Fibroblast of lung (primary cell): ENCODE measurements at places on chromosomes 16 and 17. TPM values are rescaled to one million over a fixed set of nuclear protein-coding genes. Genes with fewer than 3 reads are reported as not detected.
A peak's percentile ranks its signal among the peaks of the same experiment; 100 is the strongest.

Gene ZNF821
- polyA plus RNA-seq: 4.9 and 5.8 TPM in 2 replicates

- peak; percentile 52 for DNase-seq
Observed at GRCh38 chr17:17205368-17206123, 587 bp downstream of the PLD6 start.

Gene MNT
- polyA plus RNA-seq: 1.7 and 2.2 TPM in 2 replicates

DNA sequence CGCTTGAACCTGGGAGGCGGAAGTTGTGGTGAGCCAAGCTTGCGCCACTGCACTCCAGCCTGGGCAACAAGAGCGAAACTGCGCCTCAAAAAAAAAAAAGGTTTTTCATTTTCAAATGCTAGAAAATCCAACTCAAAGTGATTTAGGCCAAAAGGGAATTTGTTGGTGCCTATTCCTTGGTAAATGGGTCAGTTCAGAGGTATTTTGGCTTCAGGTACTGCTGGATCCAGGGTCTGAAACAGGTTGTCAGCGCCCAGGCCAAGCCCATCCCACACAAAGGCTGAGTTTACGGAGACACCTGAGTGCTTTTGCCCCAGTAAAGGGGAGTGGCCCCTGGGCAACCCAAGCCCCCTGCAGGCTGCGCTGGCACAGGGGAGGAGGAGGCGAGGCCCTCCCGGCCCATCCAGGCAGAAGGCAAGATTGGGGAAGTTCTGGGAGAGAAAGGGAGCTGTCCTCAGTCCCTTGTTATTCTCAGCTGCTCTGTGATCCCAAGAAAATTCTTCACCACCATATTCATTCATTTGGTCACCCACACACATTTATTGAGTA is 8.5 kb upstream of the JPH3 start:
- DNase-seq: no peak

DNA sequence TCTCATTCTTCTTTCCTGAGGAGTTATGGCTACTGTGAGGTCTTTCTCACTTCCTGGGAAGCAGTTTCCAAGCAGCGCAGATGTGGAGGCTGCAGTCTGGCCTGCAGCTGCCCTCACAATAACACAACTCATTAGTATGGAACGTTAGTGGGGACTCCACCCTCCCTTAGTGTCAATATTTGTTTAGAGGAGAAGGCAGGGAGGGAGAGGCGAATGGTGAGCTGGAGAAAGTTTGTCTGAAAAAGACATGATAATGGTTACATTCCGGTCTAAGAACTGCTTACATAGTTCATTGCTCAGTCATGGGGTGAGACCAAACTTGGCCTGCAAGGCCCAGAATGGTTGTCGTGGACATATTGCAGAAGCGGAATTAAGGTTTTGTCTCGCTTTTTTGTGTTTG is 170.2 kb downstream of the HS3ST3B1 start:
- DNase-seq: peak; percentile 43

DNA sequence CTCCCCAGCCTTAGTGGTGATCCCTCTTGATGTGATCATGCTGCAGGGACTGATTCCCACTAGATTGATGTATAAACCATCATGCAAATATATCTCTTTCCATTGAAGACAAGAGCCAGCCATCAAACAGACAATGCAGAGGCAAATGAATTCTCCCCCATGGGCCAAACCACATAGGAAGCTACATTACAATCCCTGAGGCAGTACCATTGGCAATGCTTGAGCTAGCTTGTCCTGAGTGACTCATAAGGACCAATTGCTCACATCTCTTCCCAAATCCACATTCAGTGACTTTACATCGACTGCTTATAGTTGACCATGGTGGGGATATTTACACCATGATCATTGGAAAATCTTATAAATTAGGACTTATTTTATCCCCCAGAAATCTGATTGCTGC is 242.2 kb downstream of the SHISA9 start:
- no peak for DNase-seq

GRCh38 chr16:12584488-12585233 is 219.0 kb downstream of the CPPED1 start:
- no peak for DNase-seq

Gene HOXB6
- 28.9 and 42.1 TPM in 2 replicates for polyA plus RNA-seq

GRCh38 chr17:51869387-51869786 is 289.1 kb downstream of the CA10 start:
- peak; percentile 1 for DNase-seq
